ENCODE measurements at places on chromosomes 12 and 14.

- no peak for DNase-seq
Observed at GRCh38 chr12:115801871-115802270, 475.6 kb downstream of the MED13L start.

DNA sequence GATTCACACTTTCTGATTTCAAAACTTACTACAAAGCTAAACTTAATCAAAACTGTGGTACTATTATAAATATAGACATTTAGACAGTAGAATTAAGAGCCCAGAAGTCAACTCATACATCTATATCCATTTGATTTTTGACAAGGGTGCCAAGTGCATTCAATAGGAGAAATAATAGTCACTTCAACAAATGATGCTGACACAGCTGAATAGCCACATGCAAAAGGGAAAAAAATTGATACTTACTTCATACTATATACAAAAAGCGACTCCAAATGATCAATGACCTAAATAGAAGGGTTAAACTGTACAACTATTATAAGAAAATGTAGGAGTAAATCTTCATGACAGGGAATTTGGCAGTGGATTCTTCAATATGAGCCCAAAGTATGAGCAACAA is 40.7 kb upstream of the SYT10 start:
- DNase-seq, result no peak

- DNase-seq, result no peak
Observed at GRCh38 chr12:3977621-3978020, 104.4 kb upstream of the PARP11 start.

- DNase-seq, result no peak
Observed at GRCh38 chr12:65908147-65908546, 83.9 kb downstream of the HMGA2 start.

DNA sequence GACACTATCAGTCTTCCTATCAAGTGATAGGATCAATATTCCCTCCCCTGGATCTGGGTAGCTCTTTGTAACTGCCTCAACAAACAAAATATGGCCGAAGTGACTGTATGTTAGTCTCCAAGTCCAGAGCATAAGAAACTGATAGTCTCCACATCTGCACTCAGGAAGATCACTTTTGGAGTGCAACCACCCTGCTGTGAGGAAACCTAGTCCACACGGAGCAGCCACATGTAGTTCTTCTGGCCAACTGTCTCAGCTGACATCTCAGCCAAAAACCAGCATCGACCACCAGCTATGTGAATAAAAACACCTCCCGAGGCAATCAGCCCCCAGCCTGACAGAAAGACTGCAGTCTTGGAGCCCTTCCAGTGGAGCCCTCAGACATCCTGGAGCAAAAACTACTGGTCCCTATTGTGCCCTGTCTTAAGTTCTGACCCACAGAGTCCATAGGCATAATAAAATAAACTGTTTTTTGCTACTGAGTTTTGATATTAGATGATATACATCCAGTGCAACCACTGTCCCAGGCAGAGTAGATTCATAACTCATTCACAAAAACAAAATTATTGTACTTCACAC is 143.8 kb downstream of the MED13L start:
- no peak for DNase-seq
